ENCODE measurements at places on chromosomes 5 and 9.

DNA sequence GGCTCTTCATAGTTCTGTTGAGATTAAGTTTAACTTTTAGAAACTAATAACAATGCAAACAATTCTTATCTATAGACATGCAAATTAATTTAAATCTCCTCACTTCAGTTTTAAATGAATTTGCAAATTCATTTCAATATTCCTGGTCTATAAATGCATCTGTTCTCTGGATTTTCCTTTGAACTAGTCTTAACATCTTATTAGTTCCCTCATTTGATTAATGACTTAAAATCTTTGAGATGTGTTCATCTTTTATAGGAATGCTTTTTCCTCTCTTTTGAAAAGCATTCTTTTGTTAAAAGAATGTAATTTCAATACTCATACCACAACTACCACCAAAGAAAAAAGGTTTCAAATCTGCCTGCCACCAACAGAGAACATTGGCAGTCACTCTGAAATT, 169.4 kb downstream of the RASEF start:
- no peak for DNase-seq

DNA sequence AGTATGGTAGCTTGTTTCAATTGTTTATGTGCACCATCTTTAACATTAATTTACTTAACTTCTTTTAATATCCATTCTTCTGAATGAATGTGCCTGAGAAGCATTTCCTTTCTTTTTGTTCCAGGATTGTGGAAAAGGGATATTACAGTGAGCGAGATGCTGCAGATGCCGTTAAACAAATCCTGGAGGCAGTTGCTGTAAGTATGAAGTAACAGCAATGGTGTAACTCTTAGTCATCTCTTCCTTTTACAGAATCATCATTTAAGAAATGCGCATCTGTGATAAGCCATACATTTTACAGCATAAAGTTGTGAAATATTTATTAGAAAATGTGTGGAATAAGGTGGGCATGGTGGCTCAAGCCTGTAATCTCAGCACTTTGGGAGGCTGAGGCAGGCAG, 117.7 kb downstream of the STARD4 start:
- no peak for DNase-seq

DNA sequence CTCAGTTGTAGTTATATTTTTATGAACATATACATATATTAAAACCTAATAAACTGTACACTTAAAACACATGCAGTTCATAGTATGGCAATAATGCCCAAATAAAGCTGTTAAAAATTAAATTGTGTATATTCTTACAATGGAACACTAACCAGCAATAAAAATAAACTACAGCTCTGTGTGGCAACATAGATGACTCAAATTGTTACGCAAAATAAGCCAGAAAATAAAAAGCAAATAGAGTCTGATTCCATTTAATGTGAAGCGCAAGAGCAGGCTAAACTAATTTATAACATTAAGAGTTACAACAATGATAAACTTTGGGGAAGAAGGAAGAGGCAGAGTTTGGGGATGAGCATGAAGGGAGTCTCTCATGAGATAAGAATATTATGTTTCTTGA, 597.3 kb downstream of the TLE1 start:
- DNase-seq, result no peak

GRCh38 chr5:154193701-154194121, 3.2 kb downstream of the GALNT10 start:
- DNase-seq, result no peak

DNA sequence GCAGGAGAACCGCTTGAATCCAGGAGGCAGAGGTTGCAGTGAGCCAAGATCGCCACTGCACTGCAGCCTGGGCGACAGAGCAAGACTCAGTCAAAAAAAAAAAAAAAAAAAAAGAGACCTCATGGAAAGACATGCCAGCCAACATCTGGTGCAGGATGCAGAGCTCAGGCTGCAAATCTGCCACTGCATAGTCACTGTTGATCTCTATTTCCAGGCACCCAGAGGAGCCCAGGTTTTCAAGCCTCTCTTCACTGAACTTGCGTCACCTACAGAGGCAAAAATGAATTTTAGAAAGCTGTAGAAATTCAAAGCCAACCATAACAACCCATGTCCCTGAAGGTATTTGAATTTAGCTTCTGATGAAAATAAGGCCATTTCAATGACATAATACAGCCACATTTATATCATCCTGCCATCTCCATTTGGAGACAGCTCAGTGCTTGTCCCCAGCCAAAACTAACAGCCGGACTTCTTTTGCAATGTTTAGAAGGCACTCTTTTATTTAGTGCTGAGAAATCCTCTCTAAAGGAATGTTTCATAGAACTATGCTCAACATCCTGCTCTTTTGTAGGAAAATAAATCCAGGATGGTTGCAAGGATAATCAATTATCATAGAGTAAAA, 113.3 kb downstream of the SNX18 start:
- no peak for DNase-seq

- no peak for DNase-seq
These were observed 817 bp upstream of the GNE start for GRCh38 chr9:36258996-36259533.

- no peak for DNase-seq
These were observed 1.5 kb downstream of the GAS1 start for GRCh38 chr9:86945728-86946200.

- no peak for DNase-seq
These were observed 63.7 kb downstream of the MCTP1 start for GRCh38 chr5:95221234-95221633.

- no peak for DNase-seq
These were observed 92.3 kb downstream of the GAS1 start for GRCh38 chr9:86854898-86855523.

- no peak for DNase-seq
These were observed 18.5 kb upstream of the EXOC3 start for GRCh38 chr5:424301-425110.

GRCh38 chr5:159185773-159186172, 23.6 kb downstream of the RNF145 start:
- no peak for DNase-seq

DNA sequence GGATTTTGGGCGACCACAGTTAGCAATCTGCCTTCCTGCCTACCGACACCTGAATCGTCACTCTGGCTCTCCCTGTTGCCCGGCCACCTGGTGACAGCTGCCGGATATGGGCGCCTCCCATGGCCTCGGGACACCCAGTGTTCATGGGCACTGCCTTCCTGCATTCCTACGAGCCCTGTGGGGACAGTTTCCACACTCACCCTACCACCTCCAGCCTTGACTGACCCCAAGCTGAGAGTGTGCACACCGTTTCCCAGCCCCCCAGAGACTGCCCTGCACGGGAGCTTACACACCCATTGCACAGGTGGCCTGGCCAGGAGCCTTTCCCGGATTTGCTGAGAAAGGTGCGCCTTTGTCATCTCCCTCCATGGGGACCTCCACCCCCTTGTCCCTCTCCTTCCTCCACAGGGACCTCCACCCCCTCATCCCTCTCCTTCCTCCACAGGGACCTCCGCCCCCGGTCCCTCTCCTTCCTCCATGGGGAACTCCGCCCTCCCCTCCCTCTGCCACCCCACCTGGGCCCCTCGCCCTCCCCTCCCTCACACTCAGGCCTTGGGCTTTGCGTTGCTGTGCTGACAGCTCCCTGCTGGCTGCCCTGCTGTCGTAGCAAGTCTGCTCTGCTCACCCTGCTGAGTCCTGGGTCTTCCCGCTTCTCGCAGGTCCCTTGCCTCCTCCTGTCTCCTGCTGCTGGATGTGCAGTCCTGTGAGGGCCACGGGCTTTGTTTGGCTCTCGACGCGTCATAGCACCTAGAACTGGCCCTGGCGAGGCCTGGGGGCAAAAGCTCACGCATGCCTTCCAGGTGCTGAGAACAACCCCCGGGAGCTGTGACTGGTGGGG, 48.4 kb downstream of the MRPL36 start:
- no peak for DNase-seq

- DNase-seq, result peak; percentile 42
These were observed 8.7 kb upstream of the RANBP6 start for GRCh38 chr9:6024035-6024554.

Data from naive thymus-derived CD8-positive, alpha-beta T cell (primary cell).